Activated CD4-positive, alpha-beta T cell treated with anti-CD3 and anti-CD28 coated beads, Interleukin-2, Interleukin-4, amounts not matched to agents 100 ng/mL and 50 ng/mL, durations not matched to agents 16 hours and 8 hours (primary cell): ENCODE measurements at places on chromosomes 16 and 17.

DNA sequence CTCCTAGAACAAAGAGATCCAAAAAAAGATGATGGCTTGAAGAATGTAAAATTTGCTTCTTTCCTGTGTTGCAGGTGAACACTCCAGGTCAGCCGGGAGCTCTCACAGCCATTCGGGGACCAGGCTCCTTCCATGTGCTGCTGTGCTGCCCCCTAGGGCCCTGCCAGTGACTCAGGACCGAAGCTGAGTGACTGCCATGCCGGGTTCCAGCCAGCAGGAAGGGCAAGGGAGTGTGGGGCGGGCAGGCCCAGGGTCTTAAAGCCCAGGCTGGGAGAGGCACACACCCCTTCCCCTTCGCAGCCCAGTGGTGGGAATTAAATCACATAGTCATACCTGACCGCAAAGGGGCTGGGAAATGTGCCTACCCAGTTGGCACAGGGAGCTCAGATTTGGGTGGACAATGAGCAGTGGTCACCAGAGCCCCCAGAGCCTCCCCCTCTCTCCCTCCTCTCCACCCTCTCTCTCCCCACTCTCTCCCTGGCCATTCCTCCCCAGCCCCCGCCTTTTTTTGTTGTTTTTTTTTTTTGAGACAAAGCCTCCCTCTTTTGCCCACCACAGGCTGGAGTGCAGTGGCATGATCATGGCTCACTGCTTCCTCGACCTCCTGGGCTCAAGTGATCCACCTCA is 11.5 kb downstream of the EPOP start:
- DNase-seq: peak; percentile 45

DNA sequence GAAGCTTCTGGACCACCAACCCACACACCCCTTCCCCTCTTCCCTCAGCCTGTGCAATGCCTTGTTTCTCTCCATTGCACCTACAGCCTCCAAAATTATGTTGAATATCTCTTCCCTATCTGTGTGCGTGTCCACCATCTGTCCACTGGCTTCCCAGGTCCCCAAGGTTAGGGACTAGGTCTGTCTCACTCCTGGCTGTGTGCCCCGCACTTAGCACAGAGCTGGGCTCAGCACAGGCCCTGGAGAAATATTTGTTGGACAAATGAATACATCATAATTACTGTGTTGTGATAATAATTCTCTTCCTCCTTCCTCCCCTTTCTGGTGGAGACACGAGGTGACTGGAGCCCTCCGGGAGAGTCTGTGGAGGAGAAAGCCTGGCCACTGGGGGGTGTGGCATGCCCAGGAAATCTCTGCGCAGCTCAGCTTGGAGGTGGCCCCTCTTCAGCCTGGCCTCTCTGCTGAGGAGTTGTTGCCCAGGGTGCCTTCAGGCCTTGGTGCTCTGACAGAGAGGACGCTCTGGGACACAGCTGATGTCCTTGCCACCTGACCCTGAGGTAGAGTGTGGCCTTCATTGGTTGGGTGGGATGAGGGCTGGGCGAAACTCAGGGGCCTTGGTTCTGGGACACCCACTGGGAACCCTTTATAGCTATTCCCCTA is 3.3 kb upstream of the BRD7 start:
- DNase-seq: no peak

GRCh38 chr17:80772906-80773242 is 218.8 kb upstream of the CHMP6 start:
- no peak for DNase-seq

- no peak for DNase-seq
Measured at GRCh38 chr16:89175280-89176146, 4.0 kb downstream of the CDH15 start.

DNA sequence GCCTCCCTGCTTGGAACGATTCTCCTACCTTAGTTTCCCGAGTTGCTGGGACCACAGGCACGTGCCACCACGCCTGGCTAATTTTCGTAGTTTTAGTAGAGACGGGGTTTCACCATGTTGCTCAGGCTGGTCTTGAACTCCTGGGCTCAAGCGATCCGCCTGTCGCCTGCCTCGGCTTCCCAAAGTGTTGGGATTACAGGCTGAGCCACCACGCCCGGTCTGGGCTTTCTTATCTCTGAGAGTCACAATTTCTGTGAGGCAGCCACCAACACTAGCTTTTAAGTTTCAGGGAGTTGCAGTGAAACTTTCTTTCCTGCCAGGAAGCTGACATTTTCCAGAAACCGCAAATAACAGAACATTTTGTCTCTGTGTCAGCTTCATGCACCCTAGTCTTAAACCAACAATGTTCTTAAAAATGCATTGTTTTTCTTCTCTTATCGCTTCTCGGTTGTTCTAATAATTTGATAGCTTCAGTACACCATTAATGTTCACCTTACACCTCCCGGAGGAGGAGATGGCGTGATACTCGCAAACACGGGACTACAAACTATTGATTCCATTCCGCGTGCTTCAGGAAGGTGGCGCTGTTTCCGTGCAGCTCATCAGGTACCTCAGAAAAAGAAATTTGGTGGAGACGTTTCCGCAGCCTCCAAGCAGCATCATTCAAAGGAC is 7.4 kb upstream of the DHRS7B start:
- DNase-seq: peak; percentile 76

DNA sequence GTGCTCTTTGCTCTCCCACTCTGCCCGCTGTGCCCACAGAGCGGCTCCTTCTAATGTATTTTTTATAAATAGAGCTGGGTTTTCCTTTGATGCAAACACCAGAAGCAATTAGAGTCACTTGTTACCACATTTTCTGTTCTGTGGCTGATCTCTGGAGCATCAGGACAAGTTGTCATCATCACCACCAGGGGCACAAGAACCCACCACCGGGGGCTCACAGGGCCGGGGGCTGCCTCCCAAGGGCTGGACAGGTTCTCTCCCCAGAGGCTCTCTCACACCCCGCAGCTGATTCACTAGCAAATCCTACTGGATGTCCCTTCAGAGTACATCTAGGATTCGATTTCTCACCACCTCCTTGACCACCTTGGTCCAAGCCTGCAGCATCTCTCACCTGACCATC is 18.5 kb downstream of the C16orf82 start:
- no peak for DNase-seq
